ENCODE measurements at places on chromosomes 6 and 20. TPM values are rescaled to one million over a fixed set of nuclear protein-coding genes. Genes with fewer than 3 reads are reported as not detected.

Gene SHLD1
- total RNA-seq: 1.8 TPM

Gene SAMD3
- 14.4 TPM for total RNA-seq

Gene OR2H1
- total RNA-seq: not detected

Gene CTSA
- total RNA-seq: 50.4 TPM

Gene PIGT
- 21.1 TPM for total RNA-seq

Gene KCNK17
- total RNA-seq: not detected

Measured in uterine smooth muscle cell (primary cell).